ENCODE measurements at places on chromosomes 12 and 14.

DNA sequence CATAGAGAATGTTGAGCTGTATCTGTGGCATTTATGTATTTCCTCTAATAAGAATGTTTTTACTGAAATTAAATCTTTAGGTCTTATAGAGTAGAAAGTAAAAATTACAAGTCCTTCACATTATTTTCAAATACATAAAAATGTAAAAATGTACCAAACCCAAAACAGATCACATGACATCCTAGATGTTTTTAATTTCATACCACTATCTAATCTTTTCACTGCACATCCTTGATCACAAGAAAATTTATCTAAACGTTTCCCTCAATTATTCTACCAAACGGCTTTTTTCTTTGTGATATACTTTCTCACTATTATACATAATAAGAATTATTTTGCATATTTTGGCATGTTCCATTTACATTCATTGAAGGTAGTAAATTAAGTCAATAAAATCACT, 18.3 kb downstream of the SGPP1 start:
- DNase-seq, result no peak

GRCh38 chr12:113988064-113988451, 21.9 kb upstream of the RBM19 start:
- no peak for DNase-seq

GRCh38 chr12:7629465-7629864, 36.2 kb downstream of the APOBEC1 start:
- DNase-seq, result no peak

DNA sequence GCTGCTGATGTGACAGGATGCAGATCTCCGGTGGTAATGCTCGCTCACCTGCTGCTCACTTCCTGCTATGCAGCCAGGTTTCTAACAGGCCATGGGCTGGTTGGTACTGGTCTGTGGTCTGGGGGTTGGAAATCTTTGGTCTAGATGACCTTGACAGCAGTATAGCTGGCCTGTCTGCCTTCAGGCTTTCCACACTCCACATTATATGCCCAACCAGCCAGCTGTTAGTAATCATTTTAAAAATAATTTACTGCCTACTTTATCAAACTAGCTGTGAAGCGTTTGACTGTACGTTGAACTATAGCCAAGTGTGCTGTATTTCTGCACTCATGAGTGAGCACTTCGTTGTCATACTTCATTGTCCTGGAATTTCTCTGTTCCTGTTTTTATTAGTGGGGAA, 424.0 kb upstream of the GARIN6 start:
- no peak for DNase-seq

GRCh38 chr14:24246765-24247212, 4.4 kb upstream of the TINF2 start:
- no peak for DNase-seq

All from activated CD4-positive, CD25-positive, alpha-beta regulatory T cell treated with anti-CD3 and anti-CD28 coated beads, Interleukin-2, amount 50 U/mL, for 16 hours (primary cell).